ENCODE measurements at places on chromosomes 4 and X.
A peak's percentile ranks its signal among the peaks of the same experiment; 100 is the strongest.

- DNase-seq: no peak
These were observed 109.5 kb downstream of the ADGRL3 start for GRCh38 chr4:61309616-61310015.

DNA sequence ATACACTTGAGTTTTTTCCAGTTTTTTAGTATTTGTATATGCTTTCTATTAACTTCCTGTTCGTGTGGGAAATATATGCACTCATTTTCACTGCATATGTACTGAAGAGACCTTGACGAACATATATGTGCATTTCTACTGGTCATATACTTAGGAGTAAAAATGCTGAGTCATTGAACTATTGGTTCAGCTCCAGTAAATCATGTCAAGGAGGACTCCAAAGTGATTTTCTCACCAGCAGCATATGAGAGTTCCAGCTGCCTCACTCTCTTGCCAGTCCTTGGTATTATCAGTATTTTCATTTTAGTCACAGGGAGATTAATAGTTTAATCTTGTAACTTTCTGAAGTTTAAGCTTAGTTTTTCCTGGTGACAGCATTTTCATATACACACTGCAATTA is 2750.2 kb downstream of the ARAP2 start:
- DNase-seq: no peak

DNA sequence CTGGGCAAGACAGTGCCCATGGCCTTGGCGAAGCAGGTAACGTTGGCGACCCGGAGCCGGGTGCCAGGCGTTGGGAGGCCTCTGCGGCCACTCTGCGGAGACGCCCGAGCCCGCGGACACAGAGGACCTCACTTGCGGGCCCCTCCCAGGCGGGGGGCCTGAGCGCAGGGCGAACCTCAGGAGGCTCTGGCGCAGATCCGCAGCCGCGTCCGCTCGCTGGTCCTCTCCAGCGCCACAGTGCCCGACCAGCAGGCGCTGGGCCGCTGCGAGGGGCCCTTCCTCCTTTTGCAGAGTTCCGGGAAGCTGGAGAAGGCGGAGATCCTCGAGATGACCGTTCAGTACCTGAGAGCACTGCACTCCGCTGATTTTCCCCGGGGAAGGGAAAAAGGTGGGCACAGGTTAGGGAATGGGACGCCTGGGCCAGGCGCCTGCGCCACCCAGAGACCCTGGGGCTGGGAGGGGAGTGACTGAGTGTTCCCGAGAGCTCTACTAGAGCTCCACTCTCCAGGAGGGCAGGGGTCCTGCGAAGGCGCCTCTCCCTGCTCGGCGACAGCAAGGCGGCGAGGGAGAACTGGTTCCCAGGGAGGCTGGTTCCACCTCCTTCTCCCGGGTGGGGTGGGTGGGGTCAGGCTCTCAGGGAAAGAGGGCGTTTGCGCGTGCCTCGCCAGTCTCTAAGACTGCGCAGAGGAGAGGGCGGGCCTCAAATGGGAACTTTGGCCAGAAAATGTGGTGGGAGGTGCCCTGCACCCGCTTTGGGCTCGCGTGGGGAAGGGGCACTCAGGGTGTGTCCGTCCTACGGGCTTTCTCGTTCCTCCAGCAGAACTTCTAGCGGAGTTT is 1.4 kb downstream of the HELT start:
- no peak for DNase-seq

DNA sequence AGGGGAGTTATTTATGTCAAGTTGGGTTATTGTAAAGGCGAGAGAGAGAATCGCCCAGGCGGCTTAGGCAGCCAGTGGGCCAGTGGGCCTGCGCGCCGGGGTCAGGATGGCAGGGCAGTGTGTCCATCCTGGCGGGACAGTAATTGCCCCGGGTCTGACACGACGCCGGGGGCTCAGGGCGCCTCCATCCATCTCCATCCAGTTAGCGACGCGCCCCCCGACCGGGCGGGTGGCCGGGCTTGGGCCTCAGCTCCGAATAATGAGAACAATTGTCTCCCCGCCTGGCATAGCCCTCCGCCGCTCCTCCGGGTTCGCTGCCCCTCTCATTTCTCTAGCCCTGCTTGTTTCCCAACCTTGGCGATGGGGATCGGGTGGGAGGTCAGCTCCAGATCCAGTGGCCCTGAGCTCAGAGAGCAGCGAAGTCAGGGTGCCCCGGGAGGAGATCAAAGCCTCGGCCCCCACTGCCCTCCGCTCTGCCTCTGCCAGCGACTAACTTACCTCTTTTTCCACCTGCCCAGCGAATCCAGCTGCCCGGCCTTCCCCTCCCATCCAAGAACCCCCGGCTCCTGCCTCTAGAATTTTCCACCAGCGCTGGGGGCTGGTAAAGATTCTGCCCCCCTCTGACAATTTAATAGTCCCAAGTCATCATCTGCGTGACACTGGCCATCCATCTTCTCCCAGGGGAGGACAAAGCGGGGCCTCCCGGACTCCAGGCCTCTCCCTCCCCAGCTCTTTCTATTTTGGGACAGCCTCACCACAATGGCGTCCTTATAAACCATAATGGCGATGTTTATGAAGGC is 56.9 kb upstream of the TMEM33 start:
- DNase-seq: no peak

- peak; percentile 49 for DNase-seq
These were observed 816.4 kb upstream of the FRG1 start for GRCh38 chr4:189124149-189124758.

DNA sequence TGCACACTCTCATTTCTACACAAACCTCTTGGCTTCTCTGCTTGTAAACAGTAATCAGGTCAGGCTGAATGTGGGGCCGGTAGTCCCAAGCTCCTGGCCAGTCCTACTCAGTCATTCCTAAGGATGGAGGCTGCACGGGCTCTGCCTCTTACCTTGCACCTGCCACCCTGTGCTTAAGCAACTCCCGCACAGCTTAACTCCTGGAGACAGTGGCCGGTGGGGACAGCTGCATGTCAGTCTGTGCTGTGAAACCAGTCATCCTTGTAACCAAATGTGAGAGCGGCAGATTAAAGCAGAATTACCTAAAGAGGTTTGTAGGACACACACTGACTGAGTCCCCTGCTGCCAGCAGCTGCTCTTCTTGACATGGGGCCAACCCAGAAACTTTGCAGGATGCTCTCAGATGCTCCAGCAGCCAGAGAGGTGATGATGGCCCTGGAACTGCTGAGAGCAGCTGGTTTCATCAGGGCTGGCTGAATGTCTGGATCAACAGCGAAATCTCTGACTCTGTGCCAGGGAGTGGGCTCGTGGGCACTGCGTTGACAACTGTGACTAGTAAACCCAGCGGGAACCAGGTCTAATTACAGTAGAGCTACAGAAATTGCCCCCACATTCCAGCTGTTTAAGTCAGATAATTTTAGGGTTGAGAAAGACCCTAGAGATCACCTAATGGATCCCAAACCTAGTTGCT is 123.7 kb downstream of the ANAPC4 start:
- DNase-seq: no peak

DNA sequence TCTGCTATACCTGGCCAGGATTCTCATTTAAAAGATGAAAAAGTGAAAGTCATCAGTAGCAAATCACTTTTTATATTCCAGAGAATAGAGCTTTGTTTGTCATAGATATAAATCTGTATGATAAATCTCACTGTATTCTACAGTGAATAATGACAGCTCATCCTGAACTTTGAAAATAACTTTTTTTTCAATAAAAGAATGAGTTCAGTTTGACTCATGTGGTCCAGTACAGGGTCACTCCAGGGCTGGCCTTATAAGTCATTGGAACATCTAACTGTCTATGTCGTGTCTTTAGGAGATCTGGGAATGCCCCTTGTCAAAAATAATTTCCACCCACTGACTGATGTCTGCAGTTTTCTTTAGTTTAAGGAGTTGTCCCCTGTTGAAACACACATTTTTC is 18.5 kb upstream of the CXCL8 start:
- DNase-seq: no peak

- DNase-seq: no peak
These were observed 59.5 kb downstream of the DDX60 start for GRCh38 chr4:168259096-168259495.

DNA sequence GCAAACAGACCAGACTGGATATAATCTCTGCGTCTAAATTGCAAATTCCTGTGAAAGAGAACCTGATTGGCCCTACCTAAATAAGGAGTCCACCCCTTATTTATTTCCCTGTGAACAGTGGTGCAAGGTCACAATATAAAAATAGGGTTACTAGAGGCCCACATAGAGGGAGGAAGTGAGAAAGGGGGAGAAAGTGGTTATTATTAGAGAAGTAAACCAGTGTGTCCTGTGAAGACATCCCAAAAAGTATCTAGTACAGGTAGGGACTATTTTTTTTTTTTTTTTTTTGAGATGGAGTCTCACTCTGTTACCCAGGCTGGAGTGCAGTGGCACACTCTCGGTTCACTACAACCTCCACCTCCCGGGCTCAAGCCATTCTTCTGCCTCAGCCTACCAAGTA is 15.0 kb upstream of the FRYL start:
- DNase-seq: no peak

DNA sequence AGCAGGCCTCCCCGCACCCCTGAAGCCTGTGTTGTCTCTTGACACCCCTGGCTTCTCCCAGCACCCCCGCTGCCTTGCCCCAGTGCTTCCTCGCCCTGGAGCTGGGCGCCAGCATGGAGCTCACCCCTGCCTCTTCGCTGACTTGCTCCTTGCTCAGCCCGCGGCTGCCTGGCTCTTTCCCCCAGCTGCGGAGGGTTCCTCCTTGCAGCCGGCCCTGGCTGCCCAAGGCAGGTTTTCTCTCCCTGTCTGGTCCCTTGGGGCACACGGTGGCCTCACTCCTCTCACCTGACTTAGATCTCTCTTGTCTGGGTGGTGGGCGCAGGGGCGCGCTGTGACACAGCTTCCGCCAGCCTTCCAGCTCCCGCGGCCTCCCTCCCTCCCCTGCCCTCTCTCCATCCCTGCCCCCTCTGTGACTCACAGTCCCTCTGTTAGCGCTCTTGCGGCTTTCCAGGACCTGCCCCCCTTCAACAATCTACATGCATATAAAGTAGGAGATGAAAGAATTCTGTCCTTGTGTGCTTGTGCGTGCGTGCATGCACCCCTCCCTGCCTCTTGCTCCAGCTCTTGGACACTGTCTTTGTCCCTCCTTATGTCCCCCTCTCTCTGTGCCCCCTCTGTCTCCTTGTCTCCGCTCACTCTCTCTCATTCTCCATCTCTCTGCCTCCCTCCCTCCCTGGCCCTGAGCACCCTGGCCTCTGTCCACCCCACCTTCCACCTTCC is 2.2 kb downstream of the PLXNB3 start:
- peak; percentile 47 for DNase-seq

- DNase-seq: no peak
These were observed 54.4 kb upstream of the RELL1 start for GRCh38 chr4:37740546-37740945.

DNA sequence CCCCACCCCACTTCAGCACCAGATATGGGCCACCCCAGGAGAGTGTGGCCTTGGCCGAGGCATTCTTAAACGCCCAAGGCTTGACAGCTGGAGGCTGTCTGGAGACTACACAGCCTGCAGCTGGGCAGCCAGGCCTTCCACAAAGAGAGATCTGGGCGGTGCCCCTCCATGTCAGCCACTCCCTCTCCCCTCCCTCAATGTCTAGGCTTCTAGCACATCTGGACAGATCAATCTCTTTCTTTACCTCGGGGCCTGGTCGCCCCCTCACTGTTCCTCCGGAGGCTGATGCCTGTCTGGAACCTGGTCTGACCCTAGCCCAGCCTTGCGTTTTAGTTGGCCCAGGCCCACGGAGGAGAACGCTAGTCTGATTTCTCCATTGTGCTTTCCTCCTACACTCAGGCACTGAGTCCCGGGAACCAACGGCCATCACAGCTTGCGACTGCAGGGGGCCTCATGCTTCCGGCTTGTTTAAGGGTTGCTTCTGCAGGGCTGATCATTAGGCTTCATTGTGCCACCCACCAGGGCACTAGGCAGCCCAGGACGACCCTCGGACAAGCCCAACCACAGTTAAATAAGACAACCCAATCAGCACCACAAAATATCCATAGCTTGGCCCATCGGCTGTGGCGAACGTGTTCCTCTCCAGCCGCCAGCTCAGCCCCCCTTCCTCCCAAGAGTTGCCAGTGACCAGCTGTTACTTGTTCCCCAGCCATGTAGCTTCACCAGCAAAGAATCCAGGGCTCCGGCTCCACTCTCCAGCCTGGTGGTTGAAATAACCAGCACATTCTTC is 200.6 kb downstream of the BCOR start:
- DNase-seq: no peak
